Gastroesophageal sphincter (tissue), 4 donors: ENCODE measurements at places on chromosomes 12 and 14. TPM values are rescaled to one million over a fixed set of nuclear protein-coding genes. Genes with fewer than 3 reads are reported as not detected.

The APOF gene
- total RNA-seq, result not detected

The LRTM2 gene
- not detected for total RNA-seq

The SPIC gene
- total RNA-seq, result not detected

The PIK3C2G gene
- total RNA-seq, result 0.79 TPM

The KRT6C gene
- total RNA-seq, result not detected

GRCh38 chr14:104576970-104577332 is 2.6 kb upstream of the C14orf180 start:
- no peak for ATAC-seq

DNA sequence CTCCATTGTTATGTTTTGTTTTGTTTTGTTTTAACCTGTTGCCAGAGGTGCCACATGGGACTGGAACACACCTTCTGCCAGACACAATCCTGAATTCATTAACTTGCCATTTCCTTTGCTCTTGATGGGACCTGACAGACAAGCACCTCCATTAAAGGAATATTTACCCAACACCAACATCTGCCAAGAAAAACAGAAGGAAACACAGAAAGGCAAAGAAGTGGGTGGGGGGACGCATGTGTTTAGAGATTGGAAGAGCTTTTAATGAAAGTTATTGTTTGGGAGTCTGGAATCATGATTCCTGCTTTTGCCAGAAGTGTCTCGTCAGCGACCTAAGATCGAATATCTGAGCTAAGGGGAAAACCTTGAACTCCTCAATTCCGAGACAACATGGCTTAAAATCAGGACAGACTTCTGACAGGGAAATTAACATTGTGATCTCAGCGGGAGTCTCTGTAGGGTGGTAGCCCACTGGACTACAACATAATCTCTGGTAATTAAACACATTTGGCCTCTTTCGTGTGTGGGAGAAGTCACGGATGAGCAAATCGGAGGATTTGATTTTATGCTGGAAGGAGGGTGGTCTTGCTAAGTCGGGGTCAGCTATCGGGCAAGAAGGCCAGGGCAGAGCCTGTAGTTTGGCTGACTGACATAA is 210.4 kb upstream of the FAR2 start:
- ATAC-seq, result no peak

DNA sequence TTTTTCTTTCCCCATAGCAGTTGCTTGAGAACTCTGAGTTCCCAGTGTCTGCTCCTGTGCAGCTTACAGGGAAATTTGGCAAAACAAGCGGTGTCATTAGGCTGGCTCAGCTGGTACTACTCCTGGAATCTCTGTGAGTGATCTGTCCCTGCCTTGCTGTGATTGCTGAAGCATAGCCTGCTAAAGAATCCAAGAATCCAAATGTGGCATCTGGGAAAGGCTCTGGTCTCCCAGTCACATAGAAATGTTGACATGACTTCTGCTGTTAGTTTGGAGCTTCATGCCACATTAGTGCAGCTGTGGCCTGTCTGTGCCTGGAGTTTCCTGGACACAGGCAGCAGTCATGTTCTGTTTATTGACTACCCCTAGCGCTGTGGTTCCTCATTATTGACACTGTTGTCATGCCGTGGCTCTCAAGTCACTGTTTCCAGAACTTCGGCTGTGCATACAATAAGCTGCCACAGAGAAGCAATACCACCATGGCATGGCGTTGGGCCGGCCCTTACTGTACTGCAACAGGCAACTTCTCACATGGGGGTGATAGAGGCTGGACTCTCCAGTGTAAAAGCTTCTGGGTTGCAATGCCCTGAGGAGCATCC is 166.8 kb downstream of the MYRFL start:
- no peak for ATAC-seq

DNA sequence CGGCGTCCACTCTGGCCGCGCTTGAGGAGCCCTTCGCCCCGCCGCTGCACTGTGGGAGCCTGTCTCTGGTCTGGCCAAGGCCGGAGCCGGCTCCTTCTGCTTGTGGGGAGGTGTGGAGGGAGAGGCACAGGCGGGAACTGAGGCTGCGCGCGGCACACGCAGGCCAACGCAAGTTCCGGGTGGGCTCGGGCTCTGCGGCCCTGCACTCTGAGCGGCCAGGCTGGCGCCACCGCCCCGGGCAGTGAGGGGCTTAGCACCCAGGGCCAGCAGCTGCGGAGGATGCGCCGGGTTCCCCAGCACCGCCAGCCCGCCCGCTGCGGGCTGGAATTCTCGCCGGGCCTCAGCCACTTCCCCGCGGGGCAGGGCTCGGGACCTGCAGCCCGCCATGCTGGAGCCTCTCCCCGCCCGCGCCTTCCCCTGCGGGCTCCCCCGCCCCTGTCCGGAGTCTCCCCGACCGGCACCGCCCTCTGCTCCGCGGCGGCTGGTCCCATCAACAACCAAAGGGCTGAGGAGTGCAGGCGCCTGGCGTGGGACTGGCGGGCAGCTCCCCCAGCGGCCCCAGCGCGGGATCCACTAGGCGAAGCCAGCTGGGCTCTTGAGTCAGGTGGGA is 921.2 kb upstream of the FOXG1 start:
- peak; percentile 22 for ATAC-seq

GRCh38 chr14:50964683-50965390 is 20.6 kb upstream of the PYGL start:
- ATAC-seq, result no peak
